CD4-positive, alpha-beta T cell (primary cell): ENCODE measurements at places on chromosomes 5 and 9.

GRCh38 chr5:145484158-145484557 is 351.0 kb downstream of the PRELID2 start:
- no peak for DNase-seq

DNA sequence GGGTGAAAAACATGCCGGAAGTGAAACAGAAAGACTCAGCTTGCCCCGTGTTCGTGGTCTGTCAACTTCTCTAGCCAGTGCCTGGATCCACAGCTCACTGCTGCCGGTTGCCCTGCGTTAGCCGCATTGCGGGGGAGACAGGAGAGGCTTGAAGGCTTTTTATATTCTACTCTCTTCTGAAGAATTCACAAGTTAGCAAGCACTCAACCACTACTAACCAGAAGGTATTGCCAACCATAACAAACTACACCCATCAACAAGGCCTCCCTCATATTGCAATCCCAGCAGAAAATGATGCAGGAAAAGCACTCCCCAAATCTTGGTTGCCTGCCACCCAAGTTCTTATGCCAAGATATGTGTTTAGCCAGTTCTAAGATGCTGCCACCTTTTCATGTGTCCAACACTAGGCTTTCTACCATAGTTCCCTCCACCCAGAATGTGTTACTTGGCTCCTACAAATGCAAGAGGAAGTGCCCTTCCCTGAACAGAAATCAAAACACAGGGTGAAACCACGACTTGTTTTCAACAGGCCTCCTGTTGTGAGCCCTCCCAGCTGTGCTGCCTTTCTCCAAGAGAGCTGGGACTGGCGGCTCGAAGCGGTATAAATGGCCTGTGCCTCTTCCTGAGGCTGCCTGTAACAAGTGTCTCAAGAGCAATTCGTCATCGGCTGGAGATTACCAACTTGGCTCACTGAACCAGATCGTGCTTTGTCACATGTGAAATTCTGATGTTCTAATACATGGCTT is 129.0 kb downstream of the SNX18 start:
- DNase-seq = peak; percentile 57

- no peak for DNase-seq
Measured at GRCh38 chr9:91534374-91534773, 110.7 kb upstream of the NFIL3 start.

GRCh38 chr5:143168921-143169810 is 234.3 kb downstream of the NR3C1 start:
- no peak for DNase-seq

DNA sequence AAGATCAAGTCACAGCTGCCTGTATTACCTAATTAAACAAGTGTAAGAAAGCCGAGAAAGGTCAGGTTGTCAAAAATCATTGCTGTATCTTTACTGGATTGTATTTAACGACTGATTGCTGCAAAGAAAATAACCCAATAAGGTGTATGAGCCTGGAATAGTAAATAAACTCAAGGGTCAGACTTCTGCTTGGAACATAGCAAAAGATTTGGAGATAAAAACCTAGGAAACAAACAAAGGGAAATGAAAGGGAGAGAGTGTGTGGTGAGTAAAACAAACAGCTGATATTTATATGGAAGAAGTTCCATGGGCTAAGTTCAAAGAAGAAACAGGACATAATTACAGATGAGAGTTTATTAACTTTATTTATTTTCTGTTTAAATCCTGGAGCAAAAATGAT is 354.0 kb downstream of the TLR4 start:
- DNase-seq = no peak

DNA sequence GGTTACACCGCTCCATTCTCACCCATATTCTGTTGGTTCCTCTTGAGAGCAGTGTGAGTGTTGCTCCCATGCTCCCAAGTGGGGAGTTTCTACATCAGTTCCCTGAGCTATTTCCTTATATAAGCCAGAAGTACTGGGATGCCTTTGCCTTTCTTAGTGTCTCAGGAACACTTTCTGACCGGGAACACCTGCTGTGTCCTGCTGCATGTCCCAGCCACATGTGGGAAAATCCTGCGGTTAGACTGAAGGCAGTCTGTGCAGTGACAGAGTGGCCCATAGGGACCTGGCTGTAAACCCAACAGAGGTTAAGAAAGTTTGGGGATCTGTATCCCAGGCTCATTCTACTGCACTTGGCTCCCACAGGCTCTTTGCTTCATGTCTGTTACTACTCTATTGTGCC is 126.0 kb downstream of the EGFLAM start:
- DNase-seq = no peak

DNA sequence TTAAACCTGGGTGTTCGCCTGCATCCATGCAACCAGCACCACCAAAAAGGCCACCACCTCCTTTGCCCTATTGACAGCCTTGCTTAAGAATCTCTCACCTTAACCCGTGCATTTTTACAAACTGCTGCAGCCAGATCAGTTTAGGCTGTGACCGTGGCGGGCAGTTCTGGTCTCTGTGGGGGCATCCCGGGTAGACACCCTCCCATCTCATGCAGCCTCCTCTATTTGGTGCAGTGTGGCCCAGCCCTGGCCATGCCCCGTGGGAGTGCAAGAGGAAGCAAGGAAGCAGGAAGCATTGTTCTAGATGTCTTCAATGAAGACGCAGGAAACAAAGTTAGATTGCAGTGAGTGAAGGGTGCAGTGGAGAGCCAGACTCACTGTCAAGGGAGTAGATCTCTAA is 108.8 kb upstream of the MVB12B start:
- no peak for DNase-seq

GRCh38 chr5:33712664-33713063 is 179.1 kb downstream of the ADAMTS12 start:
- no peak for DNase-seq

DNA sequence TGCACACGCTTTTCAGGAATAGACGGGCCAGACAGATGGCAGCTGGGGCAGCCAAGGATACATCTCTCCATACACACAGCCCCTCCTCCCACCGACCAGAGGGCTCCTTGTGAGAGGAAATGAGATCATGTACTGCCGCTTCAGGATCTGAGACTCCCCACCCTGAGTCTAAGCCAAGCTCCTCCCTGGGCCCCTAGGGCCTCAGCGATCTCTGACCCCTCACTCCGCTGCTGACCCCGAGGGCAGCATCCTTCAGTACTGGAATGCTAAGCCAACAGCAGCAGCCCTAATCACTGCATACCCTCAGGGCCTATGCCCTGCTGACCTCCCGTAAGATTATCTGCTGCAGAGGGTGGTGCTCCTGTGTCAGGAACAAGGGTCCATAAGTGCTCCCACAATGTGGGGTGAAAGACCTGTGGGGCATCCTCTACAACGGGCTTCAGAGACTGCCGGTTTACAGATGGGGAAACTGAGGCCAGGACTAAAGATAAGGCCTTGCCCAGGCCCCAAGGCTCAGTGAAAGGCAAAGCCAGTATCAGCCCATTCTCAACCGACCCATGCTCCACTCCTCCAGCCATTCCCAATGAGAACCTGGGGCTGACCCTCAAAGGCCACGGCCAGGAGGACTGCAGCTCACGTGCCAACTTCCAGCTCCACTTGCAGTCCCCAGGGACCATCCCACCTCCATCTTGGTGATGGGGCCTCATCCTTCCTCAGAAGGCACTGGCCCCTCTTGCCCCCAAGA is 37.5 kb downstream of the BICD2 start:
- no peak for DNase-seq

- DNase-seq = no peak
Measured at GRCh38 chr5:168332042-168332441, 40.6 kb downstream of the WWC1 start.

DNA sequence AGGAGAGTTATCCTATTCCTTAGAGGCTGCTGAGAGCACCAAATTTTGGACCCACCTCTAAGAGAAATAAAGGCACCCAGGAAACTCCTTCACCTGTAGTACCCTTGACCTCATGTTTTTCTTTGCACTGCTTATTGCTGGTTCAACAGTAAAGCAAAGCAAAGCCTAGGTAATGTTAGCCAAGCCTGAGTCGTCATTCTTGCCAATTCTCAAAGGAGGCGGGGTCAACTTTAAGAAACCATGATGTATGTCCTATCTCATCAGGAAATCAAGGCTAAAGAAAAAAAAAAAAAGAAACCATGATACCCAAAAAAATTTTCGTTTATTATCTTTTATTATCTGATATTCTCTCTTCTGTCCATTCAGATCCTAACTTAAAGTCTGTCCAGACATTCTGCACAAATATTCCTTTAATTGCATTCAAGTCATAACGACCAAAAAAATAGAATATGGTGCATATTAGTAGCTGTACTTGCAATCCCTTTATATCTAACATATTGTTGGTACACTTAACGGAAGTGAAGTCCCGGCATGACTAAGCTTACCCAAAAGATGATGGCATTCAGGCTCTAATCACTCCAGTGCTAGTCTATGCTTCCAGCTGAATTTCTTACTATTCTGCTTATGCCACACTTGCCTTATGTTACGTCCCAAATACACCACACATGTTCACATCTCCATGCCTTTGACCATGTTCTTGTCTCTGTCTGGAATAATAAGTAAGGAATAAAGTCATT is 1.8 kb downstream of the AUH start:
- no peak for DNase-seq

DNA sequence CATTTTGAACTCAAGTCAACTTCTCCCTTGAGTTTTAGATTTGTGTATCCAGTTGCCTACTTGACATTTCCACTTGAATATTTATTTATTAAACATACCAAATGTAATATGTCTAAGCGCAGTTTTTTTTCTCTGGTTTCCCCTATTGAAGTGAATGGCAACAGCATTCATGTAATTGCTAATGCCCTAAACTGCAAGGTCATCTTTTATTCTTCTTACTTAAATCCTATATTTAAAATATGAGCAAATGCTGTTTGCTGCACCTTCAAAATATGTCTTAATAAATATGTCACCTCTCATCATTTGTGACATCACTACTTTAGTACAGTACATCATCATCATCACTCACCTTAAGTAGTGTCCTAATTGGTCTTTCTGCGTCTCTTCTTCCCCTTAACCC is 22.4 kb downstream of the SMAD5 start:
- DNase-seq = no peak

DNA sequence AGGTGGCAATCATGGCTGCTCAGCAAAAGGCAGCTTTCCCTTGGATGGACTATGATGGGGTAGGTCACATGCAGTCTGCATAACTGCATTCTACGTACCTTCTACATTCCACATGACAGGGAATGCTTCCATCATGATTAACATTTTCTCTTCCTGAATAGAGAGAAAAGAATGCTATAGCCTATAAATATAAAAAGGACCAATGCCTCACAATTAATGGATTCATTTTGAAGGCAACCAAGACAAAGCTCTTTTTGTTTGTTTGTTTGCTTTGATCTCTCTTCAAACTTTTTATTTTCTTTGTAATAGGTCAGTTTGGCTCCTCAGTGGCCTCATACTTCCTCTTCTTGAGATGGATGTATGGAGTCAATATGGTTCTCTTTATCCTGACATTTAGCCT is 201.3 kb downstream of the ALDH1A1 start:
- no peak for DNase-seq

DNA sequence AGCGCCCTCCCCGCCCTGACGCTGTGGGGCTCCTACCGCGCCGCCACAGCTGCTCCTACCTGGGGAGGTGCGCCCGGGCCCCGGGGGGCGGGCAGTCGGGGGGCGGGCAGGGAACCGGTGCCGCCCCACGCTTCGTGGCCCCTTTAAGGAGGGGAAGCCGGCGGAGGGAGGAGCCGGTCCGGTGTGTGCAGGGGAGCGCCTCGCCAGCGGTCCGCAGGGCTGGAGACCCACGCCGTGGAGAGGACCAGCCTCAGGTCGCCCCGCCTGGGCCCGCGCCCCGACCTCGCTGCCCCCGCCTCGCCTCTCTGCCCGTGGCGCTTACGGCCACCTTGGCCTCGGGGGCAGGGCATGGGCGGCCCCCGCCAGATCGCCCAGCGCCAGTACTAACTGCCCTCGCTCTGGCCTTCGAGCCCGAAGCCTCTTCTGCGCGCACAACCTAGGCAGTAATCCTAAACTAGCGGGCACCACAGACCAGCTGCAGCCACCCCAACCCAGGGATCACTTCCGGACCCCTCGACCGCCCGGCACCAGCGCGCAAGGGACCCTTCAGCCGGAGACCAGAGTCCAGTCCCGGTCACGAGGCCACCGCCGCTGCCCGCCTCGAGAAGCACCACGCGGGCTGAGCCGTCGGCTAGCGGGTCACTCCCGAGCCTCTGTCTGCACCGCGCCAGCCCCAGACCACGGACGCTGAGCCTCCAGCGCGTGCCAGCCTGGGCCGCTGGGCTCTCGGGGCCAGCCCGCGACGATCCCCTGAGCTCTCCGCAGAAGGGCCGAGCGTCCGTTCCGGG is at the start of gene FOXE1:
Gene FOXE1 (plus strand): TSS at position 171 of the 788 bp plus-strand sequence. CDS start 689 bp downstream, outside the sequence.
- DNase-seq = no peak

GRCh38 chr9:89051421-89052025 is 60.3 kb downstream of the S1PR3 start:
- no peak for DNase-seq

GRCh38 chr5:142398730-142399055 is 73.9 kb upstream of the SPRY4 start:
- no peak for DNase-seq

- DNase-seq = no peak
Measured at GRCh38 chr9:16545639-16546038, 324.8 kb downstream of the BNC2 start.

DNA sequence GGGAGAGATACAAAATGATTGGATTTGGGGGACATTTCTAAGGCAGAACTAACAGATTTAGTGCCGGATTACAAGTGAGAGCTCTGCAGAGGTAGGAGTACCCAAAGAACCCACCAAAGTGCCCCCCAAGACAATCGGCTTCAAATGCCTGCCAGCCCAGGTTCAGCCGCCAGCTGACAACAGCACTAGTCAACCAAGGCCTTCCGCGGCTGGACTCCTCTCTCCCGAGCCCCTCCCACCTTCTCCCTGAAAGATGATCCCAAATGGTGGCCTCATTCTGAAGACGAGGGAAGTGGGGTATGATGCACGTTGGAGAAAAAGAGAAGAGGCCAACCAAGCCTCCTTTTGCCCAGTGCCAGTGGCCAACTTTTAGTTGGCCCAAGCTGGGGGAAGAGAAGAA is 210.4 kb upstream of the SLC30A5 start:
- no peak for DNase-seq

- DNase-seq = no peak
Measured at GRCh38 chr5:15248731-15249130, 251.2 kb upstream of the FBXL7 start.

GRCh38 chr9:134366223-134367031 is 40.2 kb downstream of the RXRA start:
- no peak for DNase-seq

DNA sequence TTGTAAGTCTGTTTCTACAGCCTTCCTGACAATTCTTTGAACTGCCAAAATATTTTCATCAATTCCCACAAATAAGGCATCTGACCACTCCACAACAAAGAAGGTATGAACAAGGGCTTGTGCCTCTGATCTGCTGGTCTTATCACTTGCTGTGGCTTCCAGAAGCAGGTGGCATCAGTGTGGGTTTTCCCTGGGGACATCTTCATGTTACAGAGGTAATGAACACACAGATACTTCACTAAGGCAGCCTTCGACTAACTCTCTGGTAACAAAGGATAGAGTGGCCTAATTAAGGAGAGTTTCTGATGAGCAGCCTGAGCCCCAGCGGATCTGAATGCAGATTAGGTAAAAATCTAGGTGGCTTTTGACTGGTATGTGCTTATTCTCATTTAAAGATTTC is 15.2 kb upstream of the ERAP2 start:
- no peak for DNase-seq

DNA sequence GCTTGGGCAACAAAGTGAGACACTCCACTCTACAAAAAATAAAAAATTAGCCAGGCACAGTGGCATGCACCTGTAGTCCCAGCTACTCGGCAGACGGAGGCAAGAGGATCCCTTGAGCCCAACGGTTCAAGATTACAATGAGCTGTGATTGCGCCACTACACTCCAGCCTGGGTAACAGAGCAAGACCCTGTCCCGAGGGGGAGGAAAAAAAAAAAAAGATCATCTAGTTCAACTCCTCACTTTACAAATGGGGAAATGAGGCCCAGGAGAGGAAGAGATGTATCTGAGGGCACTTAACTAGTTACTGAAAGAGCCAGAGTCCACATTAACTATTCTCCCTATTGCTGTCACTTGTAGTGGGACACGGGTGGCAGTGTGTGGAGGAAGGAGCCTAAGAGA is 13.8 kb downstream of the PDCL start:
- DNase-seq = no peak
